ENCODE measurements at places on chromosomes 12 and 14. TPM values are rescaled to one million over a fixed set of nuclear protein-coding genes. Genes with fewer than 3 reads are reported as not detected.

DNA sequence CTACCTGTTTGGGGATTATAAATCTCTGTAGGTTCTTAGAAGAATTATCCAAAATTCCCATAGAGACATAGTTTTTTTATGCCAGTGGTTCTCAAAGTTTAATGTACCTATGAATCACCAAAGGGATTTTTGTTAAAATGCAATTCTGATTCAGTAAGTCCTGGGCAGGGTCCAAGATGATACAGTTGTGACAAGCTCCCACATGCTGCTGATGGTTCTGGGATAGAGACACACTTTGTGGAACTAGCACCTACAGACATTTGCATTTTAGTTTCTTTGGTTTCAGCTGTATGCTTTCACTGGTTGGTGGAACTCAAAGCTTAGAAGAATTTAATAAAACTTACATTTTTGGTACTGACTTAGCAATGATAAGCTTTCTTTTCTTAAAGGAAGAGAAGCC, 80.4 kb downstream of the PTCSC3 start:
- DNase-seq, result no peak

DNA sequence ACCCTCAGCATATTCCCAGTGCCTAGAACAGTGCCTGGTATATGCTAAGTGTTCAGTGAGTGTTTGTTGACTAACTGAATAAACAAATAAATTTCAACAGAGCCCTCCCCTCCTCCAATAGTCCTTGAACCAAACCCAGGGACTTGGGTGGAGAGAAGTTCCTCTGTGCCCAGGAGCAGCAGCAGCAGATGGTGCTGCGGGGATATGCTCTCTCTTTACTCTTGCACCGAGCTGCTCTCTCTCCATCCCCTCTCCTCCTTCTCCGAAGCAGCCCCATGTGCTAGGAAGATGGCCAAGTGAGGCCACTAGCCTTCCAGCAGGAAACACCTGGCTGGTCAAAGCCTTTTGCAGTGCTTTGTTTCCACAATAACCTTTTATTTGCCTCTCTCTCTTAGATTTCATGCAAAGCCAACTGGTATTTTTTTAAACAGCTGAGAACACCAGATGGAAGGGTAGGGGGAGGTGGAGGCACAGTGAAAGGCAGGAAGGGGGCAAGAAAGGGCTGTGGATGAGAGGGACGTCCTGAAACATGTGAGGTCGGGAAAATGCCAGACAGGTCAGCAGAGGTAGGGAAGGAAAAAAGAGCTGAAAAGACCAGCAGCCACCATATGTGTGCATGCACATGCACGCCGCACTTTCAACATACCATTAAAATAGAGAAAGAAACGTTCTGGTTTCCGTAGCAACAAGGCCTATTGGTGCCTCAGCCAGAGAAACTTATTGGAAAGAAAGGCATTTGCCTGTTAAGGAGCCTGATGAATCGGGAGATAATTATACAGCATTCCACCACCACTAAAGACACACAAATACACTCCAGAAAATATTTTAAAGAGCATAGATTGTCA, 78.9 kb downstream of the EMP1 start:
- DNase-seq, result no peak

Gene WSB2
- 98.1 TPM for total RNA-seq

GRCh38 chr12:117085318-117085947, 13.8 kb downstream of the TESC start:
- DNase-seq, result no peak

- DNase-seq, result no peak
These were observed 228.6 kb upstream of the FKBP4 start for GRCh38 chr12:2566161-2566560.

Data from Right ventricle myocardium superior (tissue), 1 donor.